Stimulated activated CD4-positive, alpha-beta T cell treated with anti-CD3 and anti-CD28 coated beads, Interleukin-4, amount 100 ng/mL, for 48 hours (primary cell): ENCODE measurements at places on chromosomes 12 and 14.
A peak's percentile ranks its signal among the peaks of the same experiment; 100 is the strongest.

DNA sequence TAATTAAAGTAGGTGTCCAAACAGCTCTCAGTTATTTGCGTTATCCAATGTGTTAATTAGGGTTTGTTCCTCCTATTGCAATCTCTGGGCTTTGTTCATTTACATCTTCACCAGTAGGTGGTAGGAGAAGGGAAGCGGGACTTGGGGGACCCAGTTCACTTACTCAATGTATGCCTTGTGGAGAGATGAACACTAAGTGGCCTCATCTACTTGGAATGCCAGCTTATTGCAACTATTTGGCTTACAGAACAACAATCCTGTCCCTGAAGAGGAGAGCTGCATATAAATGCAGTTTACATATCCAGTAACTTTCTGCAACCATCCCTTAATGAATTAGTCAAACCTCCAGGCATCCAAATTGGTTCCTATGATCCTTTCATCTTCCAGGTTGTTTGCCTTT is 417.1 kb upstream of the CCDC196 start:
- DNase-seq, result no peak

GRCh38 chr14:89858089-89858488 is 96.4 kb downstream of the EFCAB11 start:
- DNase-seq, result no peak

DNA sequence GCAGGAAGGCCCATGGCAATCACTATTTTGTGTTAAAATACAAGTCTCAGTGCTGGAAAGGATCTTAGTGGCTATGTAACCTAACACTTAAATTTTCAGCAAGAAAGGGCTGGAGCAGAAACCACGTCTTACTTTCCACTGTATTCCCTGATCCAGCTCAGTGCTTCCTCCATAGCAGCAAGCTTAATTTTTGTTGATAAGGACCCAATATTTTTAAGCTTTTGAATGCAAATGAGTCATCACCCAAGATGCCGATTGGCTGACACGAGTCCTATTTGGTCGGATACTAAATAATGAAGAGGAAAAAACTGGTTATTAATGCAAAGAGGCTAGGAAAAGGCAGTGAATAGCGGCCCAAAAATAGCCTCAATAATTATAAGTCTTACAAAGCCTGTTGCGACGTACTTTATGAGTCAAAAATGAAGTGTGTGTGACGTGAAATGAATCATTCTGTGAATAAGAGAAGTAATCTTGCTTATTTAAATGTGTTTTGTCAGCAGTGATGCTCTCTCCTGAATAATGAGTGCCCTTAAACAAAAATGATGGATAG is 46.9 kb upstream of the IGF1 start:
- no peak for DNase-seq

GRCh38 chr14:70780396-70781075 is 28.8 kb downstream of the MAP3K9 start:
- no peak for DNase-seq

GRCh38 chr14:73153272-73153671 is 17.0 kb downstream of the PSEN1 start:
- no peak for DNase-seq

GRCh38 chr14:90453401-90453951 is 56.6 kb downstream of the CALM1 start:
- no peak for DNase-seq

- no peak for DNase-seq
These were observed 33.2 kb downstream of the TMEM30B start for GRCh38 chr14:61247935-61248334.

DNA sequence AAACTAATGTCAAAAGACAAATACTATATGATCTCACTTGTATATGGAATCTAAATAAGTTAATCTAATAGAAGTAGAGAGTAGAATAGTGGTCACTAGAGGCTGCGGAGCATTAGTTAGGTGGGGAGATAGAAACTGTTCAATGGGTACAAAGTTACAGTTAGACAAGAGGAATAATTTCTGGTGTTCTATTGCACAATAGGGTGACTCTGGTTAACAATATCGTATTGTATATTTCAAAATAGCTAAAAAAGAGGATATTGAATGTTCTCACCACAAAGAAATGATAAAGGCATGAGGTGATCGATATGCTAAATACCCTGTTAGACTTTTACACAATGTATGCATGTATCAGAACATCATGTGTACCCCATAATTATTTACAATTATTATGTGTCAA is 42.9 kb downstream of the IGF1 start:
- DNase-seq, result no peak

DNA sequence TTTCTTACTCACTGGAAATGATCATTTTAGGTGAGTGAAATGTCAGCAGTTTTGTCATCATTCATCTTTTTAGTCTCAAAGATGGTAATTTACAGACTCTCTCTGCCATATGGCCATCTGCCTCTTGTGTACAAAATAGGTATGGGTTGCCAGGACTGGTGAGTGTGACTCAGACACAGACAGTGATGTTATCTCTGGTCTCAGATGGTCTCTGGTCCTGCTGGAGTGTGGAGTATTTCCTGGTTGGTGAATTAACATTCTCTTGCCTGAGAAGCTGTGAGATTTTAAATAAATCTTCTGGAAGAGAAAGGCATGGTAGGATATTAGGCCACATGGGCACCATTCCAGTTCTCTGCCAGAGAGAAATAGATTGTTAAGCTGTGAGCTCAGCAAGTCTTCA is 207.0 kb downstream of the ATP23 start:
- no peak for DNase-seq

GRCh38 chr12:47131011-47131410 is 51.3 kb upstream of the AMIGO2 start:
- no peak for DNase-seq

GRCh38 chr14:35390577-35391387 is 13.8 kb downstream of the NFKBIA start:
- no peak for DNase-seq

DNA sequence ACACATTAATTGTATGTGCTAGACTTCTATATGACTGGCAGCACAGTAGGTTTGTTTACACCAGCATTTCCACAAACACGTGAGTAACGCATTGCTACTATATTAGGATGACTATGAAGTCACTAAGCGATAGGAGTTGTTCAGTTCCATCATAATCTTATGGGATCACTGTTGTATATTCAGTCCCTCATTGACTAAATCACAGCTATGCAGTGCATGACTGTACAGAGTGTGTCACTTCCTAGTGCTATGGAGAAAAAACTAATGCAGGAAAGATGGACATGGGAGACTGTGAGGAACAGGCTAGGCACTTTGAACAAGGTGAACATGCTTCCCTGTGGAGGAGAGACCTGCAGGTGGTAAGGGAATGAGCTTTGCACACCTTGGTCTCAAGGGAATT is 259.8 kb downstream of the NUAK1 start:
- DNase-seq, result no peak

GRCh38 chr12:97948591-97948990 is 486.0 kb downstream of the RMST start:
- no peak for DNase-seq

DNA sequence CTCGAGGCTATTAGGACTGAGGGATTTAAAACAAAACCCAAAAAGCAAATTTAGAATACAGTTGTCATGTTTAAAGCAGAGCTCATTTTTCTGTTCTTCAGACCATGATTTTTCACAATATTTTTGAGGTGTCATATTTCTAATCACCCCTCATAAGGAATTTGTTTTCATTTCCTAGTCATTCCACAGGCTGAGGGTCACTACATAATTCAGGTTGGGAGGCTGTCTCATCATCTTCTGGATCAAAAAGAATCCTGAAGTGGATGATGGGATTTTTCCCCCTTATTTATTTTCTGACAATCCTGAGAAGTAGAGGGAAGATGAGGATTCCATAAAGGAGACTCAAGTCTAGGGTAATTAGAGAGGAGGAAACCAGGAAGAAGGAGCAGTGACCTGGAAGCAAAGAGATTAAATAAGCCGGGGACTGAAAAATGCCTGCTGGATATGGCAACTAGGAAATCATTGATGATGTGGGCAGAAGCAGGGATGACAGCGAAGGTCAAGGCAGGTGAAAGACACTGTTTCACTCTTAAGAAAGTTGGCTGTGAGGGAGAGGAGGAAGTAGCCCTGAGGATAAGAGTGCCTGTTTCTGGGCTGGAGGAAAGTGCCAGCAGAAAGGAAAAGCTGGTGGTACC is 9.0 kb upstream of the PCNX1 start:
- no peak for DNase-seq

GRCh38 chr14:100658181-100658886 is 68.4 kb upstream of the DLK1 start:
- DNase-seq, result no peak

- DNase-seq, result no peak
These were observed 234.8 kb upstream of the FKBP4 start for GRCh38 chr12:2559931-2560330.

DNA sequence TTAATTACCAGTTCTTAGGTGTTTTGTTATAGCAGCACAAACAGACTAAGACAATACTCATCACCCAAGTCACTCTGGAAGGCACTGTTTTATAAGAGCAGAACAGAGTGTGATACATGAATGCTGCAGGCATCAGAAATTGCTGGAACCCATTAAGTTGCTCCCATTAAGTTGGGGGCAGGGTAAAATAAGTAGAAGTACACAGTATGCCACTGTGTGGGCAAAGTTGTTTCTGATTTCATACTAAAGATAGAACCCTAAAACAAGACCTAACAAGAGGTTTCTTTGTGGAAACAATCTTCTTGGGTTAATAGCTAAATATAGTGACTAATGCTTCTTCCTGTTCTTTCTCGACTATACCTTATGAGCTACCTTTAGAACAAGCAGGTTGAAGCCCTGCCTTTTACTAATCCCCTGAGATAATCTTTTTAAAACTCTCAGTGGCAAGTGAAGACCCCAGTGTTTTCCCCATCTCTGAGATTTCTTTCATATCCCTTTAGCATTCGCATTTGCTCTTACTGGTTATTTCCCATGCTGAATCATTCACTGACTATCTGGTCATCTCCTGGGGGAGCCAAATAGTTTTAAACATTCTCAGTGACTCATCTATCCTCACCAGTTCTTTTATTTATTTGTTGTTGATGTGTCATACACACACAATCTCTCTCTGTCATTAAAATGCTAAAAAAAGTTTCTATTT is 52.3 kb downstream of the SOCS2 start:
- no peak for DNase-seq

- no peak for DNase-seq
These were observed 175.9 kb downstream of the PELI2 start for GRCh38 chr14:56294128-56294527.

GRCh38 chr14:105363847-105364708 is 34.3 kb upstream of the TEX22 start:
- peak; percentile 15 for DNase-seq

DNA sequence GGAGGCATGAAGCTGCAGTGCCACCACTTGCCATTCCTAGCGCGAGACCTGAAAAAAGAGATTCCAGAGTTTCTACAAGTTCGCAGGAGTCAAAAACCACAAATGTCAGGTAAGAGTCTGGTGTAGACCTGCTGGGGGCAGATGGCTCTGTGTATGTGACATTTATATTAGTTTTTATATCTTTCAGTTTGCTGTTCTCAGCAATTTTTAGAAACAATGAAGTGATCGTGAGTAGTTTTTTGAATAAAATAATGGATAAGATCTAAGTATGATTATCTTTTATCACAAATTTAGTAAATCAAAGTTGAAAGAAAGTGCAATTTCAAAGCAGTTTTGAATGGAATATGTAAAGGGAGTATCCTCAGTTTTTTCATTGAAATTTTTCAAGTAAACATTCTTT is 9.3 kb downstream of the ZC3H14 start:
- no peak for DNase-seq

- no peak for DNase-seq
These were observed 11.9 kb downstream of the PTGDR start for GRCh38 chr14:52279408-52279807.

GRCh38 chr12:6222078-6222654 is 22.0 kb downstream of the CD9 start:
- no peak for DNase-seq

DNA sequence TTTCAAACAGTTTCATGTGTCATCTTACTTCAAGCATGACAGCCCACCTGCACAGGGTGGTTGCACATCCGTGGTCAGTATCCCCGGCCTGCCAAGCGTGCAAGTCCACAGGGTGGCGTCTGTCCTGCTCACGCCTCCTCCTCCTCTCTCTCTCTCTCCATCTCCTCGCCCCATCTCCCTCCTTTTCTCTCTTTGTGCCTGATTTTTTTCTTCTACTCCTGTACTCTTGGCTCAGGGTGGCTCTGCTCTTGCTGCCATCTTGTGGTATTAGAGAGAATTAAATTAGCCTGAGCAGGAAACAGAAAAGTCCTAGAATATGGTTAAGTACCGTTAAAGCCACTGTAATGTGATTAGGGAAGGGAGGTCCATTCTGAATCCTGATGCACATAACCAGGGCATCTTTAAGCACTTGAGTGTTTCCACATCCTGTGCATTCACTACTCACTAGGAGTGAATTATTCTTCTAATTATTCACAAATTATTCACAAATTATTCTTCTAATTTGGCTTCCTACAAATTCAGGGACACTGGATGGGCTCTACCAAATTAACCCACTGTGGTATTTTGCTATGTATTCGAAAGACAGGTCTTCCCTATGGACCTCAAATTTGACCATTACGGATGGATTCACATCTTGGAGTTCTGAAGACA is 25.5 kb upstream of the DTX1 start:
- DNase-seq, result no peak

GRCh38 chr14:71225113-71225512 is 317.9 kb downstream of the PCNX1 start:
- no peak for DNase-seq

- no peak for DNase-seq
These were observed 4.4 kb downstream of the ZNF219 start for GRCh38 chr14:21093769-21094681.

DNA sequence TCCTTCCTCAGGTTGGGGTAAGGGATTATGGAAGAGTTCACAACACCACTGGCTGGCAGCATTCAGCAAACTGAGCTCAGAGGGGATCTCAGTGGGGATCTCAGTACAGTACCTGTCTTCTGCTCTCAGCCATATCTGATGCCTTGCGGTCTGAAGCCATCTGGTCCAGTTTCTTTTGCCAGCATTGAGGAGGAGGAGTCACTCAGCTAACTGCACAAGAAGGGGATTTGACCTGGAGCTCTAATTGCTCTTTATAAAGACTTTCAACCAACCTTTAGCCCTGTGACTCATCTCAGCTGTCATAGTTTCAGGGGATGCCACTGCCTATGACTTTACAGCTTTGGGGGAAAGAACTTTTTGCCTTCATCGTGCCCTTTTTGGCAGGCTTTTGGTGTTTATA is 44.9 kb downstream of the JKAMP start:
- DNase-seq, result no peak

GRCh38 chr12:101799774-101800173 is 31.0 kb downstream of the GNPTAB start:
- no peak for DNase-seq

DNA sequence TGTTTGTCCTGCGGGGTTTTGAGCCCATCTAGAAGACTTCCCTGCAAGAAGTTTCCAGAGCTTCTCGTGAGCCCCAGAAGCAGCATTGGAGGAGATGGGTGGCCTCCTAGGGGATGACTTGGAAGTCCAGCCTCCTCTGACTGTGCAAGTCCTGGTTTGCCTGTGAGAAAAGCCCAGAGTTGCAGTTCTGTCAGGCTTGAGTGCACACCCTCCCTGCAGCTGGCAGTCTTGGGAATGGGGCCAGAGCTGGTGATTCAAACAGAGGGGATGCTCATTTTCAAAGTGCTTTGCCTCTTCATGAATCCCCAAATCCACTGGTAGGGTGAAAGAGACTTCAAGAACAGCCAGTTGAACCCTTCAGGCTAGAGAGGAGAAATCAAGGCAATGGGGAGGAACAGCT is 3.9 kb upstream of the PPP1R1A start:
- DNase-seq, result no peak

GRCh38 chr12:122004633-122005071 is 17.0 kb upstream of the BCL7A start:
- no peak for DNase-seq

- no peak for DNase-seq
These were observed 166.7 kb downstream of the ITPR2 start for GRCh38 chr12:26666286-26666685.
